ENCODE measurements at places on chromosomes 4 and X.

GRCh38 chrX:23764188-23764984 lies 18.6 kb upstream of the SAT1 start:
- DNase-seq, result no peak

GRCh38 chr4:81631958-81632441 lies 160.3 kb upstream of the RASGEF1B start:
- no peak for DNase-seq

- no peak for DNase-seq
These were observed 182.8 kb downstream of the QDPR start for GRCh38 chr4:17329046-17329445.

DNA sequence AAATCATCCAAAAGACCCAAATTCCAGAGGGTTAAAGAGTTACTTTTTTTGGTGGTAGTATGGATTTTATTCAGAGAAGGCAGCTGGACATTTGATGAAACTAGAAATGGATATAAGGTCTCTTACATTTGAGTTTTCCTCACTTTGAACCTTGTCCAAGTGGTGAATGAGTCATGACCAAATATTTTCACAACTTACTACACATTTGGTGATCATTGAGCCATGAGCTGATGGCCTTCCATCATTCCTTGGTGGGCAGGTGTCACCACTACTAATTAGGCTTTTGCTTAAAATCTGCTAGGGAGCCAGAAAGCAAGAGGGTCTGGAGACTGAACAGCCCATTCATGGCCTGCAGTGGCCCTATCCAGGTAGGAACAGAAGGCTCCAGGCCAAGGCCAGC lies 620.2 kb upstream of the INTU start:
- no peak for DNase-seq

GRCh38 chr4:8353912-8354453 lies 84.4 kb downstream of the HTRA3 start:
- no peak for DNase-seq

DNA sequence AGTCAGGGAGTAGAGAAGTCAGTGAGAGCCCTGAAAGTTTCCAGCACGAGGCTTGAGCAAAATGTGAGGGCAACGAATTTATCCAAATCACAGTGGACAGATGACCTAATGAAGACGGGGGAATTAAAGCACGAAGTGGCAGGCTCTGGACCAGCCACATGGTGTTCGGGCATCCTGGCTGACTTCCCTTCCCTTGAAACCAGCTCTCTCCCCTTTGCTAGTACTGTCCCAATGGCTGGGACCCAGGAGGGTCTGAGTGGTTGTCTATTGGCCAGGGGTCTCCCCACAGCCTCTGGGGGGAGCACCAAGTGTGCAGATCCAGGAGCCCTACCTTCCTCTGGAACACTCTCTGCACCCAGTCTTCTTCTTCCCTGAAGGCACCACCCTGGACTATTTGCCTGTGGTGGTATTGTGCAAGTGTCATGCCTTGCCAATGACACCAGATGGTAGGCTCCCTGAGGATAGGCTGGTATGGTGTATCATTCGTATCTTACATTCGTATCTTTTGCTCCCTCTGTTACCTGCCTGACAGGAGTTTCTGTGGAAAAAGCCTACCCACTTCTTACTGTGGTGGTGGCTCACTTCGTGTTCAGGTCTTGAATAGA lies 2.1 kb downstream of the APLN start:
- no peak for DNase-seq

GRCh38 chr4:107388736-107389274 lies 331.2 kb downstream of the PAPSS1 start:
- DNase-seq, result no peak

DNA sequence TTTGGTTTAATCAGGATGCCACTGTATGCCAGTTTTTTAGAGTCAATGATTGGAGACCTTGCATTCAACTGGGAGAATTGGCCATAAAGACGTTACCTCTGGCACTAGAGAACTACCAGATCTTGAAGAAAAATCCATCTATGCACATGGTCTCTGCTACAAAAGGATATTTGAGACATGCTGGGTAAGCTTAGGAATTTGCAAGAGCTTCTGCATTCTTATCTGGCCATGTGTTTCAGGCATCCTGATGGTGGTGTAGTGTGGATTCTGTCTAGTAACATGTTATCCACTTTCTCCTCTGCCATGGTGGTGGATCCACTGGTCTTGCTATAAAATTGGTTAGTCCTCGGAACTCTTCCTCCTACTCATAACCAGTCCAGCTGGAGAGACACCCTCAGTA lies 185.3 kb upstream of the WDFY3 start:
- DNase-seq, result no peak

- DNase-seq, result no peak
These were observed 162.8 kb downstream of the FBXO8 start for GRCh38 chr4:174120446-174121295.

- DNase-seq, result no peak
These were observed 352.9 kb downstream of the RAPGEF2 start for GRCh38 chr4:159455675-159456237.

DNA sequence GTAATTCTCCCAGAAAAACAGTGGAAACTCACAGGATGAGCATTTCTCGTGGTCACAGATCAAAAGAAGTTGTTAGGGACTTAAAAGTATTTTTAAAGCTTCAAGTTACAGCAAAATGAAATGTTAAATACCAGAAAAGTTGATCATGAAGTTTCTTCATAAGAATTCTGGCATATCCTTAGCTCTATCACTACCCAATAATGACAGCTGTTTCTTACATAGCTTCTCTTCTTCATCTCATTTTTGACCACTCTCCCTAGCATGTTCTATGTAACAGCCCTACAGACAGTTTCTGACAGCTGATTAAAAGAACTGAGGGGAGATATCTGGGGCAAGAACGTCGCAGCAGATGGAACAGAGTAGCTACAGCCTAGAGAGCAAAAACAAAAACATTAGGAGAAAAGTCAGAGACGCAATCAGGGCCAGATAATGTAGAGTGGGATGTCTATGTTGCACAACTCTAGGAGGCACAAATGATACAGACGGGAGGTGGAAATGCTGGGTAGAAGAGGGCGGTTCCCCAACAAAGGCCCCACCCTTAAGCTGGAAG lies 108.7 kb downstream of the CORIN start:
- no peak for DNase-seq

DNA sequence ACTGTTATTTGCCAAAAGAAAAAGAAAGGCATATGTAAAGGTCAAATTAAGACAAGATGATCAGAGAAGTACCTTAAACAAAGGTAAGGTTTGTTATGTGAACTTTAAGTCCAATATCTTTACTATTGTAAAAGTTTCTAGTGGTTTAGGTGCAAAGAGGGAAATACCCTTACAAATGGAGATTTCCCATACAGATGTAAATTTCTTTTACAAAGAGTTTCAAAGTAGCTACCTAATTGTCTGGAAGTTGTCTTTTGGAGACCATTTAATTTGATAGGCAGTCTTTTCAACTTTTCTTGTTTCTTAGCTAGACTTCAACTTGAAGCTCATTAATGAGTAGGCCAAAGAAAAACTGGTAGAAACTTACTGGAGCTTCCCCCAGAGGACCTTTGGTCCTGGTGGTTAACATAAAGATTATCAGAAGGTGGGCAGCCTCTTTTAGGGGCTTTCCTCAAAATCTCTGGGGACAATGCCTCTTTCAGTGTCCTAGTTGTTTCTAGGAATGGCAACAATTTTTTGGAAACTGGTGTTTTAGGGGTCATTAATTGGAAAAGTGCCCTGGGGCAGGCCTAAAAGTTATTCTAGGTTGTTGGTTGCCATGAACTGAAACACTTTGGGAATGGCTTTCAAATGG lies 297.3 kb downstream of the GUCY2F start:
- no peak for DNase-seq

GRCh38 chr4:24805067-24805466 lies 9.7 kb downstream of the SOD3 start:
- no peak for DNase-seq

DNA sequence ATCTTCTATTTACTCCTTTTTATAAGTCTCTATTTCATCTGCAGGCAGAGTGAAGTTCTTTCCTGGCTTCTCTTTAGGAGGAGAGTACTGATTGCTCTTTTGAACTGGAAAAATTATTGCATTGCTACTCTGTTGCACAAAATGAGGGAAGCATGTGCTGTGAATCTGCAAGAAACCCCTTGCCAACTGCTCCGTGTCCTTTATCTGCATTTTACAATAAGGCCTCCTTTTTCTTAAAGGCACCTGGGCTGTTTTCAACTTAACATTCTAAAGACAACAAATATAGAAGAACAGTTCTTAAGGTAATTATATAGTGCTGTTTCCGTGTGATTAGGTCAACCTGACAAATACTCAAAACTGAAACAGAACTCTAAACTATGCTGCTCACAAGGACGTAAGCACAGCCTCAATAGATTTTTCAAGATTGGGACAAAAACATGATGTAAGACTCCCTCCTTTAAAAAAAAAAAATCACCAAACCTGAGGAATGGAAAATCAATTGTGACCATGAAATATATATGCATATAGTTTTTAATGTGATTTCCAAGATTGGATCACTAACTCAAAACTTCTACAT lies 716.6 kb upstream of the INTU start:
- no peak for DNase-seq

DNA sequence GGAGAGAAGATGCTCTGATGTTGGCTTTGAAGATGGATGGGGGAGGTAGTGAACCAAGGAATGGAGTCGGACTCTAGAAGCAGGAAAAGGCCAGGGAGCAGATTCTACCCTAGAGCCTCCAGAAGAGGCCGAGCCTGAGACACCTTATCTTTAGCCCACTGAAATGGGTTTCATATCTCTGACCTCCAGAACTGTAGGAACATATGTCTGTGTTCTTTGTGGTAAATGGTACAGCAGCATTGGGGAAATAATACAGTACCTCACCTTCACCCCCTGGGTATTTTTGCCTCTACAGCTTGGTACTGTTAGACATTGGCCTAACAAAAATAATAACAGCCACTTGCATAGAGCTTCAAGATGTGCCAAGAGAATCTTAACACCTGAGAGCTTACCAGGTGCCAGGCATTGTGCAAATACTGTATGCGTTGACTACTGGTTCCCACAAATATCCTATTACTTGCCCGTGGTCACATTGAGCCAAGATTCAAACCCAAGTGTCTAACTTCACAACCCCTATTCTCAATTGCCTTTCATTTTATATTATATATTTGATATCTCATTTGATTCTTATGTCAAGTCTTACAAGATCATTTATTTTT lies 57.0 kb upstream of the PGM2 start:
- DNase-seq, result no peak

DNA sequence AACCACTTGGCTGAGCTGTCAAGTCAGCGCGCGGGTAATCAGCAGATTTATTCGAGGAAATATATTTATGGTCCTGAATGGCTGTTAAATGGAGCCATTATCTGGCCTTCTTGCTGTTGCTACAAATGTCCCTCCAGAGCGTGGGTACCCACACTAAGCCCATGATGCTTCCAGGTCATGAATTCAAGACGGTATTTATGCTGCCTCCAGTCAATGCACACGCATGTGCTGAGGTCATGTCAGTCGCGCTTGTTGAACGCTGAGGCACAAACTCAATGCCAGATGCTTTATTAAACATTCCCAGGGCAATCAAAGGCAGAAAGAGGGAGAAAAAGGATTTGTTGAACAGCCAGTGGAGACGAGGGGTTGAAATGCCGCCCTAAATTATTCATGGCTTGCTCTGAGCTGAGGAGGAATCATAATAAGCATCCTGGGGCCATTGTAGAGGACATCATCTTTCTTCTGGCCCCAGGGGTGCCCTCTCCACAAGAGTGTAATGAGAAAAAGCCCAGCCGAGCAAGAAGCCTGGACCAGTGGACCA lies 36.1 kb upstream of the CLDN24 start:
- no peak for DNase-seq

DNA sequence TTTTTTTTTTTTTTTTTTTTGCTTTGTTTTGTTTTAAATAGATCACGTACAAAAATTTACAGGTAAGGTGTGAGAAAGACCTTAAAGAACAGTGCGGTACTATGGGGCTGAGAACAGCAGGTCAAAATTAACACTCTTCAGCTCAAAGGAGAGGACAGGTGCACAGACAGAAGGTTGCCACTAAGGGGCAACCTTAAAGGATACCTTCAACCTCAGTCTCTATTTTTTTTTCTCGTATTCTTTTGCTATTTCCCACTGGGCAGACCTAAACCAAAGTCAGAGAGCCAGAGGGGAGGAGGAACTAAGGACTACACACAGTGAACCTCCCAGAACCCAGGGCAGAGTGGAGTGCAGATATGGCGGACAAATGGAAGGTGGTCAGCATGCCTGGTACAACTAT lies 1984.3 kb upstream of the IGFBP7 start:
- DNase-seq, result no peak

DNA sequence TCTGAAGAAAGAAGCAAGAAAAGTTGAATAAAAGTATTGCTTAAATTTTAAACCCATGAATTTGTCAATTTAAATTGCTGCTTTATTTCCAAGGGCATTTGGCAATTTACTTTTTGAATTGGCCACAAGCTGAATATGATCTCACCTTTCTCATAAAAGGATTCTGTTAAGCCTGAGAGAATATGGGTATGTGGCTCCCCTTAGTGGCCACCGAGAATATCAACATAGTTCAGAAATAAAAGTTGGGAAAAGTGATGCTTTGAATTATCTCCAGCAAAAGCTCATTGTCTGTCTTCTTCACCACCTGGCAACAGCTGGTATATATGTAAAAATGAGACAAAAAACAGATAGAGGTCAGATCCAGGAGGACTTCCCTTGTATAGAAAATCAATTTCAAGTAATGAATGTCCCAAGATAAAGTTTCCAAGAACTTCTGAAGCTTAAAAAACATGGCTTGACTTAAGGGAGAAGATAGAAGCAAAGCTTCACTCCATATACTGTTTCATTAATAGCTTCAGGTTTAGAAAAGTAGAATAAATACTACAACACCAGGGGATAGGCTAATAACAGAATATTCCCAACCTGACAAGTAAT lies 290.7 kb upstream of the FAM241A start:
- DNase-seq, result no peak

DNA sequence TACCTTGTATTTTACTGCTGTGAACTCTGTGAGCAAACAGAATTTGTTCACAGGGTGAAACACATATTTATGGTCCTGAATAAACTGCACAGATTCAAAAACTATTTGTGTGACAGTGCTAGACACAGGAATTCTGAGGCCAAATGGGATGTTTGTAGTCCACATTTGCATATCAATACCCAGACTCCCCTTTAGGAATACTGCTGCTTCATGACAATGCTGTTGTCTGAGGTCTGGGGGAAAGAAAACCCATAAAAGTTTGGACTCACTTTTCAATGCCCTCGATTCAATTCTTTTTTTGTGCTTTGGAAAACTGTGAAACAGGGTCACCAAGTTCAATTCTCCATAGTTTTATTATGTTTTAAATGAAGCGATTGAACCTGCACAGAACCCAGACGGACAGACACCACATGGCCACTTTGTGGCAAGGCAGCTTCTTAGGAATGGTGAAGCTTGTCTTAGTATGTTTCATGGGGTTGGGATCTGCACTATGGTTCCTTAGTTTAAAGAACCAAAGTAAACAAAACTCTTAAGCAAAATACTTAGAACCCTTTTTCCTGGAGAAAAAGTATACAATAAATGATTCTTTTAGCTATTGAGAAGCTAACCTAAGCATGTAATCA lies 92.3 kb upstream of the MAD2L1 start:
- no peak for DNase-seq

DNA sequence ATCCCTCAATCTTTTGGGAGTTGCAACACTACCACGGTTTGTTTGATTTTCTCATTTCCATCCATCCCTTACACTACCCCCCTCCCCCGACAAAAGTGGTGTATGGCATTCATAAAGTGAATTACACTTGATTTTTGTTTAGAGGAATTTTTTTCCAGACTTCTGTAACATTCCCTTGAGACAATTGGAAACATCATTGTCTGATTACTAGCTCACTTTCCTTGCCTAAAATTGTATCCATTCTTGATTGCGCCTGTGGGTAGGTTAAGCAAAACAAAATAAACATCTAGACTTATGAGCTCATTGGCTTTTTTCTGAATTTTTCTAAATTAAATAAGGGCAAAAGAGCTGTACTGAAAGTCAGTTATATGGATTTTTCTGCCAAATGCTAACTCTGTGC lies 3.5 kb downstream of the GPC3 start:
- no peak for DNase-seq

Measured in stimulated activated CD4-positive, alpha-beta T cell treated with anti-CD3 and anti-CD28 coated beads, Interleukin-15, amount 100 ng/mL, for 1 hour (primary cell).